Brain microvascular endothelial cell (primary cell): ENCODE measurements at places on chromosomes 4 and X.
A peak's percentile ranks its signal among the peaks of the same experiment; 100 is the strongest.

DNA sequence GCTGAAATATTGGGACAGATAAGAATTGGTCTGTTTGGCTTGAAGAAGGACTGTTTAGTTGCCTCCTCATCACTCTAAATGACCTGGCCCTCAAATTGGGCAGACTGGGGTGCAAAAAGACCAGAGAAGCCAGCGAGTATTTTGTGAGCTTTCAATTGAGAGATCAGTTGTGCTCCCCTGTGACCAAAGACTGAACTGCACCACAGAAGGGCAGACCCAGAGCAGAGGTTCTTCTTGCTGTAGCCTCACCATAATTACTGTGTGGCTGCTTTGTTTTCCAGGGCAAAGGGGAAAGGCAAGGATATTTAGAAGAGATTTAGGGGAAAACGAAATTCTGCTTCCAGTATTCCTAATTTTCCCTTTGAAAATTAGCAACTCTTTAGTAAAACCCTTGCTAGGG, 104.0 kb upstream of the MBNL3 start:
- peak; percentile 1 for DNase-seq

- DNase-seq: no peak
Measured at GRCh38 chr4:152937336-152938236, 1.5 kb downstream of the FHDC1 start.

DNA sequence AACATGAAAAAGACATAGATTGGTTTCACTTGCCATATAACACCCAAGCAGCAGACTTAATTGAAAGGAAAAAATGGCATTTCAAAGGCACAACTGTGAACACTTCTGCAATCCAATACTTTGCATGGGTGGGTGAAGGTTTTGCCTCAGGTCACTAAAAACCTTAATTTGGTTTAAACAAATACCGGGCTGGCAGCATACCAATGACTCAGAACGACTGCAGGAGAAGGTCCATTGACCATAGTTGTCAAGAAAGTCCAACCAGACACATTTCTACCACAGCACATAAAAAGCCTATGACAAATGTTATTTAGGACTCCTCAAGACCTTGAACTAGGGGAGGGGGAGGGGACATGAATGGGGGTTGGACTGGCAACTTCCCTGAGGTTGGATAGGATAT, 183.6 kb upstream of the TRPC5 start:
- DNase-seq: no peak

GRCh38 chr4:148443512-148444295, 1.5 kb upstream of the NR3C2 start:
- no peak for DNase-seq

DNA sequence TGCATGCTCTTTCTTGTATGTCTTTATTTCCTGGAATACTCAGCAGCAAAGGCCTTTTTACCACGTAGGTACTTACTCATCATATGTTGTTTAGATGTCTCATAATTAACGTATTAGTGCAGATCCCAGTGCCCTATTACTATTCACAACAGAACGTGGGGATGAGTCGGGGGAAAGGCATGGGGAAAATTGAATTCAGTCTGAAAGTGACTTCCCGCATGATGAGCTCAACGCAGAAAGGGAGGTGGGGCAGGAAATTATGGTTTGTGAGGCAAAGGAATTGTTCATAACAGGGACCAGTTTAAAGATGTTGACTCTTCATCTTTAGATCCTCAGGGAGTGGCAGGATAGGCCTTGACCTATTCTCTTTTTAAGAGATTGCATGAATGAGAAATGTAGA, 2.0 kb upstream of the TMPRSS11D start:
- peak; percentile 88 for DNase-seq

GRCh38 chr4:173934933-173935620, 348.4 kb downstream of the FBXO8 start:
- no peak for DNase-seq

GRCh38 chr4:124970011-124970410, 257.5 kb upstream of the ANKRD50 start:
- DNase-seq: peak; percentile 37

GRCh38 chrX:56385336-56385735, 153.2 kb downstream of the KLF8 start:
- DNase-seq: no peak
